Esophagus muscularis mucosa (tissue), 4 donors: ENCODE measurements at places on chromosomes 1 and 21. TPM values are rescaled to one million over a fixed set of nuclear protein-coding genes. Genes with fewer than 3 reads are reported as not detected.

CDCA8 gene
- total RNA-seq = 0.40 TPM

TRNP1 gene
- 50.3 TPM for total RNA-seq

GJB3 gene
- total RNA-seq = not detected

CD101 gene
- 0.26 TPM for total RNA-seq

ENO1 gene
- total RNA-seq = 639 TPM

- DNase-seq = no peak
These were observed 873 bp upstream of the PI4KB start for GRCh38 chr1:151327903-151328674.

OVAAL gene
- total RNA-seq = not detected

- no peak for DNase-seq
These were observed 36.5 kb downstream of the LRRIQ3 start for GRCh38 chr1:74161497-74161896.

LCE2A gene
- not detected for total RNA-seq

- DNase-seq = no peak
These were observed 37.0 kb downstream of the ZBTB8B start for GRCh38 chr1:32501865-32502264.

DNA sequence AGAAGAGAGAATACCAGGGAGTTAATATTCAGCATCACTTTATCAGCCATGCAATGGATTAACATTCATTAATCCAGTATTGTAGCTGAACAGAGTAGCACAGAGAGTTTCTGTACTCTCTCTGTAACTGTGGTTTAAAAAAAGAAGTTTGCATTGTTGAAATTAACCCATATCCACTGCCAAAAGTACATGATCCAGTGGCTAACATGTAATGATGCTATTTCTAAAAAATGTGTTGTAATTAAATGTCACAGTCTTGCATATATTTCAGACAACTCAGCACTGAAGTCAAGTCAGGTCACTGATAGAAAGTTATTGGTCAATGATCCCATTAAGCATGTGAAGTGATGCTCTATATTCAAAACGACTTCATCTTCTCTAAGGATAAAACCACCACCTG, 141.3 kb downstream of the NRIP1 start:
- no peak for DNase-seq

OR14K1 gene
- total RNA-seq = not detected

DNA sequence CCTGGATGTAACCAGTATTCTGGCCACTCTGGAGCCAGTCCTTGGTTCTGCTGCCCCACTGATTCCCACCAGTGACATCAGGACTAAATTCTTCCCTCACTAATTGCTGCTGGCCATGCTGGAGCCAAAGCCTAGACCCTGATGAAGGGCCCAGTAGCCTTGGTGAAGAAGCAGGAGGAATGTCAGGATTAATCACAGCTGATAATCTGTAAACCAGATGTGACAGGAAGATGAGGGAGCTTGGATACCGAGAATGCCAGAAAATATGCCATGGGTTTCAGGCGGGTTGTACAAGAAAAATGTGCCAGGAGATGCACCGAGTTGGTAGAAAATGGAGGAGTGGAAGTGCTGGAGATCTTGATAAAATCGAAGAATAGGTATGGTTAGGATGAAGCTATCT, 119.0 kb upstream of the PPP2R5A start:
- DNase-seq = no peak

DNA sequence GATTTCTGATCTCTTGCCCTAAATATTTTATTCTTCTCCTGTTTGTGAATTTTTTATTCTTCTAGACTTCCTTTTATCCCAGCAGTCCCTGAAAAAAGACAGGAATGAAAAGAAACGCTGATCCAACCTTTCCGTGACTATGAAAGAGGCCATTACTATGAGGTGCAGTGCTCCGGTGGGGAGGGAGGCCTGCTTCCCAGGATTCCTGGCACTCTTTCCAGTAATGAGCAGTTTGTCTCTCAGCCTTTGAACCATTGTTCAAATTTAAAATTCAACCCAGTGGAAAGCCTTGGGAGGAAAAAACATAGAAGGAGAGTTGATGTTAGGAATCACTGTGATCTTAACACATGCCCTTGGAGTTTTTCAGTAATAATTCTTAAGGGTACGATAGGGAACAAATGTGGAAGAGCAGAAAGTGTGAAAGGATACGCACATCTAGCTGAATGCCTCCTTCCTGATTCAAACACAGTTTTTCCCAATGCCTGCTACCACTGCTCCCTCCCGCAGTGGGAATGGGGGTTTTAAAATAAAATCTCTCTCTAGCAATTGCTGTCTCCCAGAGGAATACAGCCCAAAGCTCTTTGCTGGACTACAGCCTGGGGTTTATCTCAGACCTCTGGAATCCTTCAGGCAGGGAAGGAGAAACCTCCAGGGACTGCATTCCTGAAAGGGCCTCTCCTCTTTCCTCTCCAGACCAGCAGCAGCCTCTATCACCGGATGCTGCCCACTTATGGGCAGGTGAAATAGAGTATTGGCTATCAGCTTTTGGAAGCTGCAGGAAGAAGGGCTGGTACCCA, 6.1 kb downstream of the IER5 start:
- no peak for DNase-seq

- no peak for DNase-seq
These were observed at the start of gene ARID4B for GRCh38 chr1:235327559-235328270. Gene ARID4B (minus strand): TSS chr1:235328179. CDS start chr1:235326919, 1,260 bp downstream.

MARCKSL1 gene
- total RNA-seq = 8.4 TPM

COL16A1 gene
- total RNA-seq = 35.1 TPM

- DNase-seq = no peak
These were observed 191.7 kb downstream of the HS2ST1 start for GRCh38 chr1:87106144-87106543.

DNA sequence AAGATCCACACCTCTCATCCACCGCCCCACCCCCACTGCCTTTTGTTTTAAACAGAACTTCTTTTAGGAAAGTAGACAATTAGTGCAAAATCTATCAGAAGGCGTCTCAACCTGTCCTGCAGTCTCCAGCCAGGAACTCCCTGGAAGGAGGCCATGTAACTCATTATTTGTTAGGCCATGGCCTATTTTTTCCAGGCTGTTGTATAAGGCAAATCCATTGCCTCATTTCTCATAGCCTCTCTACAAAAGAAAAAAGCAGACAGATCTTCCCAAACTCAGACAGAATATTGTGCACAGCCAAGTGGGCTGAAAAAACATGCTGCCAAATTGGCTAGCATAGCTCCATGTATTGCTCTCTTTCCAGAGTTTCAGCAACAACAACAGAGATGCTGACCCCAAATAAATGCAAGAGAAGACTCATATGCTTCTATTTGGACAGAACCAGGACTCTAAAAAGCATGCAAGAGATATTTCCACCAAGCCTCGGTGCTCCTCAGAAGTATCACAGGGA, 770.7 kb upstream of the CXADR start:
- DNase-seq = no peak

RIMKLA gene
- total RNA-seq = 5.3 TPM

MYOC gene
- total RNA-seq = 111 TPM

DNA sequence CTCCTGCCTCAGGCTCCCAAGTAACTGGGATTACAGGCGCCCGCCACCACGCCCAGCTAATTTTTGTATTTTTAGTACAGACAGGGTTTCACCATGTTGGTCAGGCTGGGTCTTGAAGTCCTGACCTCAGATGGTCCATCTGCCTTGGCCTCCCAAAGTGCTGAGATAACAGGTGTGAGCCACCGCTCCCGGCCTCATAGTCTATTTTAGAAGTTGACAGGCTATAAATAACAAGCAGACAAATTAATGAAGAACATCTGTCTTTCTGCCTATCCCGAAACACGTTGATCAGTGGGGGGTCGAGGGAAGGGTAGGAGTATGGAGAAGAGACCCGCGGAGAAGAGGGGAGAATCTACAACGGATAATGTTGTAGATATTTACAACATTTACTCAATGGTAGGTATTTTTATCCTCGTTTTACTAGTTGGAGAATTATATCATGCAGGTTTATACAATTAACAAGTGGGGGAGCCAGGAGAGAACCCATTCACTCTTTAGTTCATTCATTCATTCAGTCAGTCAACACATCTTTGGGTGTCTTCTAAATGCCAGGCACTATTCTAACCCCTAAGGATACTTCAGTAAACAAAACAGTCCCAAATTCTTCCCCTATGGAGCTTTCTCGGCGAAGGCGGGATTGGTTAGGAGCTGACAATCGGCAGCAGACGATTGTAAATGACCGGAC, 497 bp upstream of the IFNAR2 start:
- DNase-seq = no peak

- no peak for DNase-seq
These were observed 125.9 kb downstream of the MAST2 start for GRCh38 chr1:45929257-45929687.
